ENCODE measurements at places on chromosomes 1 and 21.

GRCh38 chr1:206686478-206687249 is 2.0 kb downstream of the MAPKAPK2 start:
- DNase-seq = no peak

- DNase-seq = no peak
Observed at GRCh38 chr1:25872713-25873112, 2.8 kb downstream of the PAQR7 start.

GRCh38 chr1:154741327-154741726 is 128.8 kb downstream of the KCNN3 start:
- no peak for DNase-seq

- peak; percentile 99 for DNase-seq
Observed at GRCh38 chr1:213070406-213070805, 19.4 kb downstream of the RPS6KC1 start.

DNA sequence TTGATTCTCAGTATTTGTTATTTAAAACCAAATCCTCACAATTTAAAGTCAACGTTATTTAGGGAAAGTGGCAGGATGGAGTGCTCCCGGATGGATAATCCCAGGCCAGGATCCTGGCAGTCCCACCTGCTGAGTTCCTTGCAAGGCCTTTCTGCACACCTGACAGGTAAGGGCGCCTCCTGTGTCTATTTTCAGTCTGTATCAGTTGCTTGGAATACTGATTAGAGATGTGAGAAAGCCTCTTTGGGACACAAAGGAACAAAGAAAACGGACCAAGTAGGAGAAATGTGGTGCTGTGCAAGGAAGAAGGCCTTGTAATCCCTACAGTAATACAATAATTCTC is 12.2 kb downstream of the STYXL2 start:
- no peak for DNase-seq

DNA sequence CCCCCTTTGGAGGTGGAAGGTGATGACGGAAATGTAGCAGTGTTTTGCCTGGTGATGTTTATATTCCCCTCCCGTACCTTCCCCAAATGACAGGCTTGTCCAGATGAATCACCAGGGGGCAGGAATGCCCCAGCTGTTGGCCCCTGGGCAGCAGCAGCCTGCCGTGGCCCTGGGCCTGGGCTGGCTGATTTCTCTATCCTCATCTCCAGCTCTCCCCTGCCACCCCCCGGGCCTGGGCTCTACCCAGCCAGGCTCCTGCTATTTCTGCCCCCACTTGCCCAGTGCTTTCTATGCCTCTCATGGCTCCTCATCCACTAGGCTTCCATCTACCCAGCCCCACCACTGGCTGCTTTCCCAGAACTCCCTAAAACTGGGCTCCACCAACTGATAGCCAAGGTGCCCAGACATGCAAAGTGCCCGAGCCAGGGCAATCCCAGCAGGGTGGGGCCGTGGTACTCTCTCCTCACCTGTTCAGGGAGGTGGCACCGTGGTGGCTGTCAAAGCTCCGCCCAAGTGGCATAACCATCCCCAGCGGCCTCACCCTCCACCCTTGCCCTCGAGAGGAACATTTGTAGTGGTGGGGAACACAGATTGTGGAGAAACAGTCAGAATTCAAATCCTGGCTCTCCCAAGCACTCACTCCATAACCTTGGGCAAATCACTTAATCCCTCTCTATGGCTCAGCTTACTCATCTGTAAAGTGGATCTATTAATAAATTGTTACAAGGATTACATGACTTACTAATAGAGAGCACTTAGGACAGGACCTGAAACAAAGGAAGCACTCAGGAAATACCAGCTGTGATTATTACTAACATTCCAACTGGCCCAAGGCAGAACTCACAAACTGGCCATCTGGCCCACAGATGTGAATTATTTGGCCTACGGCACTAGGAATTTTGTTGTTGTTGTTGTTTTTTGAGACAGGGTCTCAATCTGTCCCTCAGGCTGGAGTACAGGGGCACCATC is 12.8 kb upstream of the ECE1 start:
- DNase-seq = peak; percentile 65

- peak; percentile 29 for DNase-seq
Observed at GRCh38 chr1:228752675-228753265, 17.5 kb downstream of the RHOU start.

Measured in suppressor macrophage treated with lipopolysaccharide for 1 hour (primary cell).